ENCODE measurements at places on chromosomes 2 and 18.

- no peak for DNase-seq
Observed at GRCh38 chr2:69177063-69177771, 164.2 kb downstream of the ANTXR1 start.

DNA sequence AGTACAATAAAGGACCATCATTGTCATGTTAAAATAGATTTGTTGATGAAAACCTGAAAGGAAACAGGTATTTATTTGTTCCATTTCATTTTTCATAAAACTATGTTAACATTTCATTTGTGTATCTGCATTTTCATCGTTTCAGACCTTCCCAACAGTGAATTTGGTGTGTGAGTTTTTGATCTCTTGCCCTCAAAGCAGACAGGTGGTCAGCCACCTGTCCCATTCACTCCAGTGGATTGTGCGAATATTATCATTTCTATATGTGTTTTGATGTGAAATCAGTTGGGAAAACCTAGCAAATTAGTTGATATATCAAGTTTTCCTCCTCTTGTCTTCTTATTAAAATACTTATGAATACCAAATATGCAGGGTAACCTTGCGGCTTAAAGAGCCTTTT, 25.4 kb upstream of the ATP5MC3 start:
- no peak for DNase-seq

- no peak for DNase-seq
Observed at GRCh38 chr2:80473796-80474195, 169.2 kb upstream of the LRRTM1 start.

DNA sequence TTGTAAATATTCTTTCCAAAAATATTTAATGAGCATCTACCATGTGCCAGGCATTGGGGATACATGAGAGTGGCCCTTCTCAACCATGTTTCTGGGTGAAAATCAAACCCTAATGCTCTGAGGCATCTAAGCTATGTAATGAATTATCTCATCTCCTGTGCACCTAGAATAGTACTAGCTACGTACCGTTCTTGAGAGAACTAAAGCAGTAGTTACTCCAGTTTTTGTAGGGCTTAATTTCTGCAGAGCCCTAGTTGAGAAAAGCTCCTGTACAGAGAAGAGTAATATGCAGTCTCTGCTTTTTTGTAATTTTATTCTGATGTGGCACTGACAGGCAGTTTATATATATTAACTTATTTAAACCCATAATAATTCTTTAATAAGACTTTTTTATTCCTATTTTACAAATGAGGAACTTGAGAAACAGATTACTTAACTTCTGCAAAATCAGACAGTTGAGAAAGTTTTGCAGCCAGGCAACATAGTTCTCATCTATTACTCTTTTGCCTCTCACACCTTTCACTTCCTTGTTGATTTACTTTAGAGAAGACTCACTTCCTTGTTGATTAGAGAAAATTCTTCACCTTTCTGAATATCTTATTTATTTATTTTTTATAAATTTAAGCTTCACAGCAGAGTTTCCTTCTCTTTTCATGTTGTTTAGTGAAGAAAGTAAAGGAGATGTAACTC, 3.1 kb downstream of the SPOPL start:
- no peak for DNase-seq

- DNase-seq: no peak
Observed at GRCh38 chr2:23503682-23504081, 118.7 kb downstream of the KLHL29 start.

DNA sequence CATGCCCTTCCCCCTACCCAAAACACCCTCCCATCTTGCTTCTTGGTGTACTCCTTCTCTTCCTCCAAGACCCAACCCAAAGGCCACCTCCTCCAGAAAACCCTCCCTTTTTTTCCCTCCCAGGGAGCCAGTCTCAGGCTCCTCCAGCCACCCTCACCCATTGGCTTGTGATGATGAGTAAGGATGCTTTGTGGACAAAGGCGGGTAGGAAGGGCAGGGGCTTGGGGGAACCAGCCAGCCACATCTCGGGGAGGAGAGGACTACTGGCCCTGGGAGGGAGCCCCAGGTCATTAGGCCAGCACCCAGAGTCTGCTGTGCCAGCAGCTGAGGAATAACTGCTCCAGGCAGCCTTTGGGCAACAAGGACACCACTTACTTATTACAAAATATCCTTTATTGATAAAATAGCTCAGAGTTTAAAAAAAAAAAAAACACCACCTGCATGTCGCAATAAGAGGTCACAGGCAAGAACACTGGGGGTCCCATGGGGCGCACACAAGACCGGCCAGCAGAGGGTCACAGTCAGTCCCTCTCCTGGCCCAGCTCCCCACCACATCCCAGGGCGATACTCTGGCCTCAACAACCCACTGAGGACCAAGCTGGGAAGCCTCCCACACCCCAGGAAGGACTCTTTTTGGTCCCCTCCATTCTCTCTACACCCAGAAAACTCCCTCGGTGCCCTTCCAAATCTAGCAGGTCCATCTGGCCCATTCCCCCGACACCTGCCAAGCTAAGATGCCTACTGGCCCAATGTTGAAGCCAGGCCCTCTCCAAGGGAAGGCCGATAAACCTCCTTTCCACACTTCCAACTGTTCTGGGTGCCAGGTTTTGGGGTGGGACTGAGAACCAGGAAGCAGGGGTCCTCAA, 3.6 kb downstream of the ADRA2B start:
- DNase-seq: no peak

DNA sequence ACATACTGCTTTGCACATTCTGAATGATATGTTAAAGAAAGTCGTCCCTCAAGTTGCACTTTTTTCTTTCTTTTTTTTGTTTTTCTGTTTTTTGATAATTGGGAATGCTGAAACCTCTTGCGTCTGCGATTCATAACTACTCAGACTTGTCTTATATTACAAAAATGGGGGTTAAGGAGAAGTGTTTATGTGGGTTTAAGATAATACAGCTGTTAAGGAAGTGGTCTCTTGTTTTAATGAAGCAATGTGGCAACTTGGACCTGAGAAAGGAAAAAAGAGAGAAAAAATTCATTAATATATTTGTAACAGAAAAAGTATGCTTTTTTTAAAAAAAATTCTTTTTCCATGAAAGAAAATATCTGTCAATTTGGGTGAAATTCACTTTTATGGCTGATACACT, 268.5 kb upstream of the CCDC68 start:
- no peak for DNase-seq

DNA sequence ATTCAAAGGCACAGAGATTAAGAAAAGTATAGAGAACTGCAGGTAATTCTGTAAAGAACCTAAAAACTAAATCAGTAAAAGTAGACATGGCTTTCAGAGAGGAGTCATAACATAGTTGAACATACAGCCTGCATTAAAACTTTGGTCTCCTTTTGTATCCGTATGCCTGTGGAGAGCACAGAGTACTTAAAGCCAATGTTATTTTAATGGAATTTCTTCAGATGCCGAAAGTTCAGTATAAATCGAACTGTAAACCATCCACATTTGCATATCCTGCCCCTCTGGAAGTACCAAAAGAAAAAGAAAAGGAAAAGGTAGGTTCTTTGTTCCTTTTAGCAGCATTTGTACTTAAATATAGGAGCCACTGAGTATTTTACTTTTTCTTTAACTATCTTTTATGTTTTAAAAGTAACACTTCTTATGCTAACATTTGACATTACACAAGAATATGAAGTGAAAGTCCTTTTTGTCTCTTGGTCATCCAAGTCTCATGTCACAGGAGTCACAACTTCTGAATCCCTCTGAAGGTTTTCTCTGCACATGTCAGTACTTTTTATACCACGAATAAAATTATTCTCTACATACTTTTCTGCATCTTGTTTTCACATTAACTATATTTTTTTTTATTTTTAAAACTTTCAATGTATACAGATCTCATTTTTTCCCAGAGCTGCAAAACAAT, 34.9 kb upstream of the ARMC9 start:
- DNase-seq: no peak

DNA sequence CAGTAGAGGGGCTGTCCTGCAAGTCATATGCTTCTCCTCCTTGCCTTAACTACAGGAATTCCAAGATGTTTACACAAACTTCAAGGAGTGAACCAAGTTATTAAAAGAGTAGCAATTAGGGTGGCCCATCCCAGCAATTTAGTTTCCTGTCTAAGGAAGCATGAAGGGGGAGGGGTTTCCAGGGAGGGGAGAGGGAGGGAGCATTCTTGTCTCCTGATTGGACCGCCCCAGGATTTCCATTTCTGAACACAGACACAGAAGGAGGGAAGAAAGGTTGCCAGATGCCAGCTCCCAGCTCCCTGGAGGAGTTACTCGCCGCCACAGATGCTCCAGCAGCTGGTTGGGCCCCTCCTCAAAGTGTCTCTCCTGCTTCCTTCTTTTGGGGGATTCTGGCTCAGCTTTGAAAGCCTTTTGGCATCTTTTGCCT, 107.6 kb downstream of the TRIB2 start:
- DNase-seq: peak; percentile 66

DNA sequence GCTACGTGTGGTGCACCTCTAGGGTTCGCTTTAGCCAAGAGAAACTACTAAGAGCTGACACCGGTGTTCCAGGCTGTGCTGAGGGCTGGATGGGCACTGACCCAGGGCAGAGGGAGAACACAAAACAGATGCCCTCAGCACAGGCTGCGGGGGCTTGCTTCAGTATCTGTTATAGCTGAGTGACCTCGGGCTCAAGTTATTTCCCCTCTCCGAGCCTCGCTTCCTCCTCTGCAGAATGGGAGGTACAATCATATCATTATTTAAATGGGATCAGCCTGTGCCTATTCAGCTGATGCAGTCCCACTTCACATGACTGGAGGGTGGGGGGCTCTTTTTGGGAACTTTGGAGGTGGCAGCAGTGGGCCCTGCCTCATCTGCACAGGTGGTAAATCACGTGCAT, 156.1 kb upstream of the APCDD1 start:
- DNase-seq: no peak

DNA sequence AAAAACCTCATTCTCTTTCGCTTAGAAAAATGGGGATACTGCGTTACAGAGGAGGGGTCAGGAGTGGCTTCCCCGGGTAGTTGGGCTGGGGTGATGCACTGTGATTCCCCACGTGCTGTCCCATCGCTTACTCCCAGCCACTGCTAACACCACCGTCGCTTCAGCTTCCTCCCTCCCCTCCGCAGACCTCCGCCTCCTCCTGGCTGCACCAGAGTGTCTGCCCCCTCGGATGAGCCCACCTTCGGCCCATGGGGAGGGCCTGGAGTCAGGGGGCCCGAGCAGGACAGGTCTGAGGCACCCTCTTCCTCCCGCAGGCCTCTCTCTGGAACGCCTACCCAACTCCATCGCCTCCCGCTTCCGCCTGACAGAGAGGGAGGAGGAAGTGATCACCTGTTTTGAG, 59.1 kb upstream of the MCFD2 start:
- no peak for DNase-seq

GRCh38 chr2:119888680-119889079, 124.2 kb upstream of the EPB41L5 start:
- peak; percentile 24 for DNase-seq

GRCh38 chr2:44715671-44716081, 225.8 kb upstream of the SIX3 start:
- peak; percentile 57 for DNase-seq

GRCh38 chr2:2657121-2657962, 326.3 kb upstream of the MYT1L start:
- no peak for DNase-seq

GRCh38 chr2:66490588-66491001, 55.7 kb downstream of the MEIS1 start:
- no peak for DNase-seq

GRCh38 chr18:6270771-6271216, 143.9 kb downstream of the L3MBTL4 start:
- no peak for DNase-seq

GRCh38 chr18:69674292-69674877, 273.3 kb downstream of the CD226 start:
- DNase-seq: no peak

- peak; percentile 67 for DNase-seq
Observed at GRCh38 chr2:204260162-204260877, 285.0 kb upstream of the PARD3B start.

GRCh38 chr2:11275910-11276309, 68.5 kb downstream of the ROCK2 start:
- DNase-seq: no peak

DNA sequence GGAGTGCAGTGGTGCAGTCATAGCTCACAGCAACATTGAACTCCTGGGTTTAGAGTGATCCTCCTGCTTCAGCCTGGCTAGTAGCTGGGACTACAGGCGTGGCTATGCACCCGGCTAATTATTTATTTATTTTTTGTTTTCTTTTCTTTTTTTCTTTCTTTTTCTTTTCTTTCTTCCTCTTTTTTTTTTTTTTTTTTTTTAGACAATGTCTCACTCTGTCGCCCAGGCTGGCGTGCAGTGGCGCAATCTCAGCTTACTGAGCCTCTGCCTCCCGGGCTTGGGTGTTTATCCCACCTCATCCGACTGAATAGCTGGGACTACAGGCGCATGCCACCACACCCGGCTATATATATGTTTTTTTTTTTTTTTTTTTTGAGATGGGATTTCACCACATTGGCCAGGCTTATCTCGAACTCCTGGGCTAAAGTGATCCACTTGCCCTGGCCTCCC, 1.4 kb upstream of the ANXA4 start:
- DNase-seq: peak; percentile 58

DNA sequence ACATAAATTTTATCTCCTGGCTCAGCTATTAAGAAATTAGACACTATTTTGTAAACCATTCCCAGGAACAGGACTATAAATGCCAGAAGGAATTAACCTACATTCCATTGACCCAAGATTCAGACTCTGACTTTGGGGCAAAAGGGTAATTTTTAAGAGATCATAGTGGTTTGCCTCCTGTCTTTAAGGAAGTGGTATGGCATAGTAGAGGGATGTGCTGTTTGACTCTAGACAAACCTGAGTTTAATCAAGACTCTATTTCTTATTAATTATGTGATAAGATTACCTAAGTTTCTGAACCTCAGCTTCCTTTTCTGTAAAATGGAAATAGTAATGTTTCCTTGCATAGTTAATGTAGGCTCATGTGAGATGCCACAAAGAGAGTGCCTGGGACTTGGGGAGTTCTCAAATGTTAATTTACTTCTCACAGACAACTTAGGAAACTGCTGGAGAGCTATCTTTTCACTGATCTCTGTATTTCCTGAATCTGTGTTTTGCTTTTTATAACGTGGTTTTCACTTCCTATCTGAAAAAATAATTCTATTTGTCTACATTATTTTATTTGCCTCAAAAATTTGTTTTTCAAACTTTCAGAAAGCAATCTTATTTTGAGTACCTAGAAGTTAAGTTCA, 11.9 kb upstream of the SLC40A1 start:
- no peak for DNase-seq

DNA sequence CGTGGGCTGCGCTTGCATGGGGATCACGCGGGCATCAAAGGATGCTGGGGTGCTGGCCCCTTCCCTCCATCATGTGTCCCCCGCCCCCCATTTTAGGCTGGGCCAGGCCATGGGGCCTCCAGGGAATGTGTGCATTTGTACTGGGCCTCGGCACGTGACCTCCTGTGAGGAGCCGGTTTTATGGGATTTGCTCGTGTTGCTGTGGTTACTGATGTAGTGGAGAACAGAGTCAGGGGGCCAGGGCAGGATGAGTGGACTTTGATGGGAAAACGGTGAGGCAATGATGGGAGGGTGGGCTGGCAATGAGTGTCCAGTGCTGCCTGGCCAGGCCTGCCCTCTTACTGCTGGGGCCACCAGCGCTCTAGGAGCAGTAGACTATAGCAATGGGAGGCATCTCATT, 257.7 kb downstream of the LOXHD1 start:
- DNase-seq: no peak

Measured in renal cortical epithelial cell (primary cell).